ENCODE measurements at places on chromosomes 2 and 18.

DNA sequence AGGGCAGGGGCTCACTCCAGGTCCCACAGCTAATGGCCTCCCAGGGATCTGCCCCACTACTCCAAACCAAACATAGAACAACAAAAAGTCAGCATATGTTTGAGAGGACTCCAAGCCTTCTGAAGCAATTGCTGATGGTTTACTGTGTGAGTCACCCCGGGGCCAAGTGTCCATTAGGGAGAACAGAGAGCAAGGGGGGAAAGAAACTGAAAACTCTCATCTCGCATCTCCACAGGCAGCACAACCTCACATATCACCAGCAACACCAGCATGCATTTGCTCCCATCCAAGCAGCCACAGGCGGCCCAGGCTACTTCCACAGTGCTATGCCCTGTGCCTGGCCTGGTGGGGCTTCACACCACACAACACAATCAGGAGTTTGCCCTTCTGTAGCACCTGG, 39.1 kb downstream of the CYRIA start:
- peak; percentile 85 for DNase-seq

GRCh38 chr2:119326938-119327337, 39.7 kb downstream of the C2orf76 start:
- DNase-seq, result peak; percentile 45

GRCh38 chr18:11108947-11109346, 40.4 kb downstream of the PIEZO2 start:
- no peak for DNase-seq

DNA sequence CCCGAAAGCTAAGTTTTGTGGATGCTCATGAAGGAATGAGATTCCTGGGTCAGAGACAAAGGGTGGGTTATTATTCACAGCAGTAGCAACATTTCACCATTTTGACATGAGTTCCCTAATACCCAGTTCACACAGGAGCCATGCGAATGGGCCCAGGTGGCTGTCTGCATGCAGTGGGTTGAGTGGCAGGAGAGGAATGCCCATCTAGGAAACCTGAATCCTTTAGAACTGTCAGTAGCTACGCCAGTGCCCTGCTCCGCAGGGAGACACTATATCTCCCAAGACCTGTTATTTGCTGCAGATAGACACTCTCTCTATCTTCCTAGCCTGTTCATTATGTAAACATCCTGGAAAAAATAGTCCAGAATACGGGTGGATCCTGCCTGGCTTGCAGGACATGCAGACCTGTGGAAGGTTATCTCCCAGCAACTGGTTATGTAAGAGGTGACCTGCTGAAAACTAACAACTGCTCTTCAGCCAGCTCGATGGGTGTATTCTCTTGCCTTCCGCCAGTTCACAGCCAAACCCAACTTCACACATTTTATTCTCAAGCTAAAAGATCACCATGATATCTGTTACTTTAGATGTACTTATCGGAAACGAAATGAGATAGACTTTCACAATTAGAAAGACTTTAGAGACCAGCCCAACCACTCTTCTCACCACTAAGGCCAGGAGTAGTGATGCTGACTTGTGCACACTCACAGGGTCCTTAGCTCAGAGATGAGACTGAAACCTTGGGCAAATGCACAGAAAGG, 59.1 kb downstream of the MBP start:
- no peak for DNase-seq

GRCh38 chr2:27290549-27290948, 8.3 kb downstream of the TRIM54 start:
- DNase-seq, result no peak

- DNase-seq, result no peak
Observed at GRCh38 chr2:16093639-16094529, 153.5 kb downstream of the MYCN start.

GRCh38 chr2:210546424-210547208, 9.8 kb upstream of the CPS1 start:
- DNase-seq, result no peak

- no peak for DNase-seq
Observed at GRCh38 chr18:65380986-65381385, 369.8 kb upstream of the CDH7 start.

- no peak for DNase-seq
Observed at GRCh38 chr18:12842459-12843380, 41.3 kb downstream of the PTPN2 start.

DNA sequence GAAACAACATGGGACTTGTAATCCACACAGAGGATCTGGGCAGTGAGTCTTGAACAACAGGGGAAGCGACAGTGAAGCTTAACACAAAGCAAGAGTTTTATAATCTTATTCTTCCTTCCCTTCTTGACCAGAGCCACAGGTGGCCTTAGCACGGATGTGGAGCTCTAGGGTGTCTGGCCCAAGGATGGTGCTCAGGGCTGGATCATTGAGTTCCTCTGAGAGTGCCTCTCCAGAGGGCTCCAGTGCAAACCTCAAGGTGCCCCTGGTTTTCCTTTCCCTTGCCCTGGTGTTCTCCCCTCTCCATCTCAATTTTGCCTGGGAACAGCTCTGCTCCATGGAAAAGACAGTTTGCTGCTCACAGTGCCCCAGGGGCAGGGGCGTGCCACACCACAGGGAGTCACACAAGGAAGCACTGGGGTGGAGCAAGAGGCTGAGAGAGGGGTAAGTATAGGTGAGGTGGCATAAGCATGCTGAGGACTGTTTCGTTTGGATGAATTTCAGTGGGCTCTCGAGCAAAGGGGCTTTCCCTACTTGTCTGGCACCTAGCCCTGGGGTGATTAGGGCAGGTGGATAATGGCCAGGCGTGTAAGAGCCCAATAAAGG, 88.6 kb upstream of the B3GNT7 start:
- DNase-seq, result no peak

- DNase-seq, result no peak
Observed at GRCh38 chr2:23546913-23547312, 161.9 kb downstream of the KLHL29 start.

- DNase-seq, result no peak
Observed at GRCh38 chr18:49547701-49548100, 14.2 kb upstream of the LIPG start.

GRCh38 chr2:63553049-63553448, 35.2 kb downstream of the WDPCP start:
- no peak for DNase-seq

DNA sequence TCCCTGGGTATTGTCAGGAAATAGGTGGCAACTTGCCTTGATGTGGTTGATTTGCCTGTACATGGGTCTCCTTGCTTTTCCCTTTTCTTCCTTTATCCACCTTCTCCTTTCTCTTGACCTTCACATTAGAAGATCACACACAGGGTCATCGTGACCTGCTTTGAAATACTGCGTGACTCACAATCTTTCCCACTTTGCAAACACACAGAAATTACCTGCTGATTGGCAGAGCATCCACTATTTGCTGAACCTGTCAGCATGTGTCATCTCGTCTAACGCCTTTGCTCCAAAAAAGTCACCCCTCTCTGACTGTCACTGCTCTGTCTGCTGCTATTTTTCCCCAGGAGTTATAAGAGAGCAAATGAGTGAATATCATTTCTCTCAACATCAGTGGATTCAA, 60.8 kb downstream of the MYO3B start:
- no peak for DNase-seq

DNA sequence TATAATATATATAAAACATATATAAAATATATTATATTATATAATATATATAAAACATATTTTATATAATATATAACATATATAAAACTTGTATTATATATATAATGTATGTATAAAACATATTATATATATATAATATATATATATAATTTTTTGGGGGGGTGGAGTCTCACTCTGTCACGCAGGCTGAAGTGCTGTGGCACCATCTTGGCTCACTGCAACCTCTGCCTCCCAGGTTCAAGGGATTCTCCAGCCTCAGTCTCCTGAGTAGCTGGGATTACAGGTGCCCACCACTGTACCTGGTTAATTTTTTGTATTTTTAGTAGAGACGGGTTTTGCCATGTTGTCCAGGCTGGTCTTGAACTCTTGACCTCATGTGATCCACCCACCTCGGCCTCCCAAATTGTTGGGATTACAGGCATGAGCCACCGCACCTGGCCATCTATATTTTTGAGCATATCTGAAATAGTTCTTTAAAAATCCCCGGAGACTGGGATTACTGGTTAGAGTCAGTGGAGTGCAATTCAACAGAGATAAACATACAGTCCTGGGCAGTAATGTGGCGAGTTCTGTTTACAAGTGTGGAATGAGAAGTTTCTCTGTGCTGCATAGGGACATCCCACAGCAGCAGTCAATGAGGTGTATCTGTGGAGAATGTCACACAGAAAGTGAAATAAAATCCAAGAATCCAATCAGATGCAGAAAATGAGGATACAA, 208.4 kb downstream of the MYCN start:
- DNase-seq, result no peak

DNA sequence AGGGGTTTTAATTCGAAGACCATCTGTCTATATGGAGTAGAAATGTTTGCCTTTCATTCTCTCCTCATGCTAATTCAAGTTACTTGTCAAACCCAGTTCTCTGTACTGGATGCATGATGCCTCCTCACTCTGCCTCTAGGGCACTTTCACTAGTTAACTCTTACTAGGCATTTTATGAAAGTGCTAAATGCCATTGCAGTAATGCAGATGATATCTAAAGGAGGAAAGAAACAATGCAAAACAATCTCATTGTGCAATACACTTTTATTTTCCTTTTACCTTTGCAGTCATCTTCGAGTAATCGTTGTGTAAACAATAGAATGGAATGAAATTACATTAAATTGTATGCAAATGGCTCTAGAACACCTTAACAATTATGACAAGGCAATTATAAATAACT, 293.6 kb downstream of the STK39 start:
- DNase-seq, result no peak

DNA sequence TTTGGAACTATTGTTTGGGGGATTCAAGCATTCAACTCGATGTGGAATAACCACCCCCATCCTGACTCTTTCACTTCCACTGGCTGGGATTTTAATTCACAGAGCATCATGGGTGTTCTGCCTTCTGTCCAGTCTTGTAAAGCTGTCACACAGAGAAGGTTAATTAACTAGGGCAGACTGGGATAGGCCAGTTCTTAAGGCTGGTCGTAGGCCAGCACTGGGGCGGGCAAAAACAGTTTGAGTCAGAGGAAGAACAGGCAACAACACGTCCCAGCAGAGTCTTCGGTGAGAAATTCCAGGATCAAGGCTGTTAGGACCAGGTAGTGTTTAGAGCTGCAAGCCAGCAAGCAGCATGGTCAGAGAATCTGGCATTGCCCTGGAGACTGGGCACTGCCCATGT, 4.0 kb upstream of the RNF152 start:
- no peak for DNase-seq

DNA sequence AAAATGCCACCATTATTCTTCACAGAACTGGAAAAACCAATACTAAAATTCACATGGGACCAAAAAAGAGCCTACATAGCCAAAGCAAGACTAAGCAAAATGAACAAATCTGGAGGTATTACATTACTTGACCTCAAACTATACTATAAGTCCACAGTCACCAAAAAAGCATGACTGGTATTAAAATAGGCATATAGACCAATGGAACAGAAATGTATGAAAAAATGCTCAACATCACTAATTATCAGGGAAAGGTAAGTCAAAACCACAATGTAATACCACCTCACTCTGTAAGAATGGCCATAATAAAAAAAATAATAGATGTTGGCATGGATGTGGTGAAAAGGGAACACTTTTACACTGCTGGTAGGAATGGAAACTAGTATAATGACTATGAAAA, 158.6 kb downstream of the CDH2 start:
- DNase-seq, result no peak

GRCh38 chr2:79025421-79025820, at the start of gene REG3G:
REG3G (plus strand) TSS chr2:79025702; CDS start chr2:79026094, 392 bp downstream.
- no peak for DNase-seq

- no peak for DNase-seq
Observed at GRCh38 chr2:149296031-149296430, 34.4 kb upstream of the LYPD6 start.

GRCh38 chr2:173161040-173161439, 85.4 kb downstream of the MAP3K20 start:
- DNase-seq, result no peak

- no peak for DNase-seq
Observed at GRCh38 chr2:14790041-14790640, 157.6 kb downstream of the LRATD1 start.

DNA sequence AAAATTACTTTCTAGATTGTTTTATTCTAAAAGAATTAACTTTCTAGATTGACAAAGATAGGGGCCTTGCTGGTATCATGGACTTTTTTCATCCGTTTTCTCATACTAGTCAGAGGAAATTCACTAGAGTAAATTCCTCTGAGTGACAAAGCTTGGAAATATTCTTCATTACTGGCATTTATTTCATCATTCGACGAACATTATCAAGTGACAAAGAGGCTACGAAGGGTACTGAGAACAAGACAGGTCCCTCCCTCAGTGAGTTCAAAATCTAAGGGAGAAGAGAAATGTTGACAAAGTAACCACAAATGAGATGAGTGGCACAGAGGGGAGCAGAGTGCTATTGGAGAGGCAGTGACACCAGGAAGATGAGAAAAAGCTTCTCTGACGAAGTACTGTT, 4.3 kb downstream of the EPG5 start:
- DNase-seq, result peak; percentile 81

GRCh38 chr18:77087393-77088141, 45.0 kb downstream of the MBP start:
- no peak for DNase-seq

DNA sequence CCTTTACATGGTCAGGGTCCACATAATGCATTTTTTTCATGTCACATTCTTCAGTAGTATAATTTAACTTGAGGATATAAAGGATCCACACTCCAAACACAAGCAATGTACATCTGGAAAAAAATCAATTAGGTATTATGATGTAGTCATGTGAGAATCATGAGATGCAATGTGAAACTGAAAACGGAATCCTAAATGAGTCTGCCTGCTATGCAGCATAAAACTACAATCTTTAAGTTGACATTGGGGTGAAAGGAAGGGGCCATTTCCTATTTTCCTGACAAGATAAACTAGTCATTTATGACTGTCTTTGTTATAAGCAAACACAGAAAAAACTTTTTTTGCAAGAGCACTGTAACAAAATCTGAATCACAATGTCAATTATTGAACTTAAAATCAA, 27.6 kb downstream of the ST3GAL5 start:
- peak; percentile 76 for DNase-seq

- no peak for DNase-seq
Observed at GRCh38 chr2:45311559-45311958, 299.5 kb downstream of the SRBD1 start.

GRCh38 chr2:152961351-152961750, 242.9 kb downstream of the ARL6IP6 start:
- no peak for DNase-seq

- no peak for DNase-seq
Observed at GRCh38 chr18:53165770-53166169, 825.8 kb downstream of the DCC start.

DNA sequence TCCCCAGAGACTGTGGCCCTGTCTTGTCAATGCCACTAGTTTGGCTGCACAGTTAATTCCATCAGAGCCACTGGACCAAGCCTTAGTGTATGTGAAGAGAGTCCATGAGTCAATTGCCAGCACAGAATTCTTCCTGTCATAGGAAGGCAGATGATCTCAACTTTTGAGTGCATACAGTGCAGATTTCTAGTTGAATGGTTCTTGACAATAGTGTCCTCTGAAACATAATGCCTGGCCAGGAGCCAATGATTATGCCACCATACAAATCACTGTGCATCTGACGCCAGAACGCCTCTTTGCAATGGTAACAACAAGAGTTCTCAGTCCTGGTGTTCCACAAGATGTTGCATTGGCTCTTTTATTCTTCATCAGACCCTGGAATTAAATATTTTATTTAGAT, 7.1 kb downstream of the NEUROD1 start:
- DNase-seq, result no peak

Data from suppressor macrophage treated with lipopolysaccharide for 1 hour (primary cell).